Cardiac fibroblast (primary cell): ENCODE measurements at places on chromosomes 1 and 21.

GRCh38 chr1:225711236-225711937 lies 58.5 kb upstream of the ENAH start:
- DNase-seq = no peak

DNA sequence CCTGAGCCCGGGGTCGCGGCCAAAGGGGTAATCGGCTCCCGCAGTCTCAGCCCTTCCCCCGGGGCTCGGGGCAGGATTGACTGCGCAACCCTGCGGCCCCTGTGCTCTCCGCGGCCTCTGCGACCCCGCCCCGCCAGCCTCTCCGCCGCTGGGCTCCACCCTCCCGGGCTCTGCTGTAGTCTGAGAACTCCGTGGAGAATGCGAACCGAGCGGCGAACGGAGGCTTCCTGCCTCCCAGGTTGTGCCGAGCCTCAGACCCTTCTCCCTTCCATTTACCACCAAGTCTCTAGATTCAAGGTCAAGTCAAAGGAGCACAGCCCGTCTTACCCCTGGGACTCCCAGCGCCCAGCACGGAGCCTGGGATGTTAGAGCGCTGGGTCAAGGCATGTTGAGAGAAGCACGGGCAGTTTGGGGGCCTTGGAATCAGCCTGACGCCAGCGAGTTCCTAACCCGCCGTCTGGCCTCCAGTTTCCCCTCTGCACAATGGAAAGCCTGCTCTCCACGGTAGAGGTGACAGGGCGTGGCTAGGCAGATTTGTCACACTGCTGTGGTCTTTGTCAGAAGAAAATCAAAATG lies 3.0 kb downstream of the ATP2B4 start:
- DNase-seq = peak; percentile 58

GRCh38 chr21:28334407-28334806 lies 658.3 kb downstream of the LTN1 start:
- DNase-seq = no peak

GRCh38 chr1:167900907-167901306 lies 13.0 kb downstream of the ADCY10 start:
- DNase-seq = no peak

DNA sequence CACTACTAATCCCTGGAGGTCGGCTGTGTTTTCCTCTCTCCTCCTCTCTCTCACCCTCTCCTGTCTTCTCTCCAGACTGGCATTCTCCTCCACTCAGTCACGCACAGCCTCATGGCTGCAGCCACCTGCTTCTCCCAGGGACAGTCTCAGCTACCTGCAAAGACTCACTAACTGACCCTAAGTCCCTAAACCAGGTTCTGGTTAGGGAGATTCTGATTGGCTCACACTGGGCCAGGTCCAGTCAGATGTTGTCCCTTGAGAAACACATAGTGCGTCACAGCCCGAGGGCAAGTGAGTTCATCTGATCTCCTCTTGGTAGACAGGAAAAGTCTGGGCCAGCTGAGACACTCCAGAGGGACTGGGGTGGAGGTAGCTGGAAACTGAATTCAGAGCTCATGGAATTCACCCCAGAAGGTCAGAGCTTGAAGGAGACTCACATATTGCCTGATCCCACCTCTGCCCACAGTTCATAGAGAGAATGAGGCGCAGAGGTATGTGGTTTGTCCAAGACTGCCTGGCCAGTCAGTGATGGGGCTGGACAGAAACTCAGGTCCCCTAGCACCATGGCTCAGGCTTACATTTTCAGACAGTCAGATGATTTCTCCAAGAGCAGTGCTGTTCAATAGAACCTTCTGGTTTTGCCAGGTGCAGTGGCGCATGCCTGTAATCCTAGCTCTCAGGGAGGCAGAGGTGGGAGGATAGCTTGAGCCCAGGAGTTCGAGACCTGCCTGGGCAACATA lies 40.4 kb upstream of the RPL11 start:
- DNase-seq = peak; percentile 70

DNA sequence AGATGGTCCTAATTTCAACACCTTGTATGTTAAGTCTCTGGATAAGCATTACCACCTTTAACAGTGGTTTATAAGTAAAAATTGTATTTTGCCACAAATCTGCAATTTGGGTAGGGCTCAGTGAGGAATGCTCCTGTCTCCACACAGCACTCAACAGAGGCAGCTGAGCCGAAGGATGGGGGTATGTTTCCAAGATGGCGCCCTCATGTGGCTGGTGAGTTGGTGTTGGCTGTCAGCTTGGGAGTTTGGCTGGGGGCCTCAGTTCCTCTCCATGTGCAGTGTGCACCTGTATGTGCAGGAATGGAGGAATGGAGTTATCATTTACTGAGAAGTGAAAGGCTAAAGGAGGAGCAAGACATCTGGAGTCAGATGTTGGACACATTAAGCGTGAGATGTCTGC lies 136.8 kb downstream of the GABPA start:
- DNase-seq = no peak

GRCh38 chr1:150548632-150549495 lies at the start of gene ADAMTSL4:
Gene ADAMTSL4 (plus strand): TSS chr1:150549408. CDS start chr1:150552289, 2,881 bp downstream.
- DNase-seq = peak; percentile 81

DNA sequence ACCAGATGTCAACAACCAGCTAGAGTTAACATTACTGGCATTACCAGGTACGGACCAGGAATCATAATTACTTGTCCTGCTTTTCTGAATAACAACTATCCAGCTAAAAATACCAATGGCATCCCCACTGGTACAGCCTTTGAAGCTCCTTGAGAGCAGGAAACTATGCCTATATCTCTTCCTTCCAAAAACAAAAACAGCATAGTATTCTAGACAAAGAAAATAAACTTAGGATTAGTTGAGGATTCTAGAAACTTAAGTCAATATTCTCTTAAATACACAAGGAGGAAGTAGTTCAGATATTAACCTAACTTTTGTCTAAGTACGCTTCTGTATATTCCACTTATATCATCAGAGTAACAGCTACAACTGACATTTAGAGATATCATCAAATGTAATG lies 3.0 kb downstream of the FUBP1 start:
- DNase-seq = no peak

DNA sequence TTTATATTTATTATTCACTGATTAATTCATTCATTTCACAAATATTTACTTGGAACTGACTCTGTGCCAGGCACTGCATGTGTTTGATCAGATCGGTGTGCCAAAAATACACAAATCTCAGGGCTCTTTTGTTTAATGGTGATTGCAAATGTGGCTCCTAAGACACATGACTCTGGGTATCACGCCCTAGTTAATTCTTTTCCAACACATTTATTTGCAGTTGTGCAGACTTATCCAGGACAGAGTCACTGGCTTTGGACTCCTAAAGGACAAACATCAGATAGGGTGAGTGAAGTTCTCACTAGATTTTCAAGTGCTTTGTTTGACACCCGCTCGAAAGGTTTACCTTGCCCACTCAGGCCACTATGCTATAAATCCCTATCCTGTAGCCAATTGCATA lies 335.5 kb downstream of the BARHL2 start:
- no peak for DNase-seq

DNA sequence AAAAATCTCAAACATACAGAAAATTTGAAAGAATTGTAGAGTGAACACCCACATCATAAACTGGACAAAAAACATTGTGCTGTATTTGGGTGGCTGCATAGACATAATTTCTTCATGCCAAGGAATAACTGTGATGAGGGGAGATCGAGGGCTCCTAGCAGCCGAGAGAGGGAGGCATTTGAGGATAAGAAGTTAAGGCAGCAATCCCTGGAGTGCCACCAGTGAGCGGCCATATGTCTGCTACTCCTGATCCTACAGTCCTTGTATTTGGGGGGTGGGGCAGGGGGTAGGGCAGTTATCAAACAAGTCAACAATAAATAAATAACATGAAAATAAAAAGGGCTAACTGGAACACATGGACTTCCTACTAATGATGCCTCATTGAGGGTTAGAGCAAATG lies 54.5 kb downstream of the ATP5PO start:
- no peak for DNase-seq

- no peak for DNase-seq
These were observed 415.9 kb upstream of the TMPRSS15 start for GRCh38 chr21:18819507-18819906.

DNA sequence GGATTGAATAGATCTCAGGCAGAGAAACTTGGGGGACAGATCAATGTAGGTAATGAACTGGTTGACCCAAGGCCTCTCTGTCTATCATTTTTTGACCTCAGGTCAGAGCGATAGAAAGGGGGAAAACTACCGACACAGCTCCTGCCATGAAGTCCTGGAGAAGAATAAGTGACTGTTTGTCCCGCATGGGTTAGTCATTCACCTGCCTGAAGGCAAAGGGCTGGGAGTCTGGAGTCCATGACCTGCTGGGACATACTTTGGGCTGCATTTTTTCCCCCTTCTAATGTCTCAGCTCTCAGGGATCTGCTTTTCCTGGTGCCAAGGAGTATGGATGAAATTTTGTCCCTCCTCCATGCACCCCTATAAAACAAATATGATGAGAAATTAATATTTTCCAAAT lies 1.6 kb upstream of the ROR1 start:
- no peak for DNase-seq

DNA sequence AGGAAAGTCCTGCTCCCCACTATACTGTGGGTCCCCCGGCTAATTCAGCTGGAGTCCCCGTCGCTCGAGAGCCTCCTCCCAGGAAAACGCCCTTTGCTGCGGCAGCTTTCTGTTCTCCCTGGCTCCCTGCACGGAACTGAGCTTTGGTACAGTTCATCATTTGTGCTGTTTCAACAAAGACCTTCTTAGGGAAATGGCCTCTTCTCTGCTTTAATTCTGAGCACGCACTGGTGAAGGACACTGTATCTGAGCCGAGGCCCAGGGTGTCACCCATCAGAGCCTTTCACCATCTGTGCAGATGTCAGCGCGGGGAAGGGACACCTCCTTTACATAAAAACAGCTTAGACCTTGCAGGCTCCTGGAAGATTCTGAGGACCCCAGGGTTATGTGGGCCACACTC lies 13.5 kb upstream of the PEX10 start:
- DNase-seq = no peak

- DNase-seq = no peak
These were observed 52.7 kb downstream of the C1orf185 start for GRCh38 chr1:51154776-51155175.

DNA sequence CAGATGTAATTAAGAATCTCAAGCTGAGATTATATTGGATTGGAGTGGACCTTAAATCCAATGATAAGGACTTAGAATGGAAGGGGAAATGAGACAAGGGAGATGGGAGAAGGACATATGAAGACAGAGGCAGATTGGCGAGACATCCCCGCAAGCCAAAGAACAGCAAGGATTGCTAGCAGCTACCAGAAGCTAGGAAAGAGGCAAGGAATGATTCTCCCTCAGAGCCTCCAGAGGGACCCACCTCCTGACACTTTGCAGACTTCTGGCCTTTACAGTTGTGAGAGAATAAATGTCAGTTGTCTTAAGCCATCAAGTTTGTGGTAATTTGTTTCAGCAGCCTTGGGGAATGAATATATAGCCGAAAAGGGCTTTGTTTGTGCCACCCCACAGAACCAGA lies 20.7 kb downstream of the METTL13 start:
- DNase-seq = no peak

- DNase-seq = no peak
These were observed 113.7 kb downstream of the RGL1 start for GRCh38 chr1:183918589-183918988.
